ENCODE measurements at places on chromosomes 13 and 19.

GRCh38 chr13:40772765-40773473 lies 1.9 kb upstream of the MRPS31 start:
- no peak for DNase-seq

DNA sequence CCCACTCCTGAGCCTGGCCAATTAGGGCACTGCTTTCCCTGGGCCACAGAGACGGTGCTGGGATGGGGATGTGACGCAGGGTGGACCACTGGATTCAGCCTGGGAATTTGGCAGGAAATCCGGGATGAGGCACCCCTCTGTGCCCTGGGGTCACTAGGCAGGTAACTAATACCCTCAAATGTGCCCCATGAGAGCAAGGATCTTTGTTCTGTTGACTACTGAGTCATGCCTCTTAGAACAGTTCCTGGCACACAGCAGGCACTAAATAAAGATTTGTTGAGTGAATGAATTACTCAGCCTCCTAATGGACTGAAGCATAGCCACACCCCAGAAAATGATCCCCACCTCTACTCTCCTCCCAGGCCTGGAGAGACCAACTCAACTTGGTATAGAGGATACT lies 15.9 kb downstream of the OPA3 start:
- no peak for DNase-seq

GRCh38 chr13:99192480-99192879 lies 8.2 kb upstream of the UBAC2 start:
- no peak for DNase-seq

DNA sequence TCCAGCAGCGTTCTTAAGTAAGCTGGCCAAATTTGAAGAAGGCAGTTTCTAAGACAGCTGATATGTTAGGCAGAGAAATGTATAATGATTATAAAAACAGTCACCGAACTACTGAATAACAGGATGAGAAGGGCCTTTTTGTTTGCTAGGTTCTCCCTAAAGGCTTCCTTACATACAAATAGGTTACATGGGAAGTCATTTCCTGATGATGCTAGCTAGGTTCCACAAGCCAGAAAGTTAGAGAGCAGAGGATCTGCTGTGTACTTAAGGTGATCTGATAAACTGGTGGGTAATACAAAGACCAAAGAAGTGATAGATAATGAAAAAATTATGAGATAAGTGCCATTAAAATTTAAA lies 139.7 kb downstream of the VWA8 start:
- DNase-seq: no peak

- DNase-seq: no peak
Measured at GRCh38 chr13:59088716-59089115, 1075.0 kb downstream of the DIAPH3 start.

DNA sequence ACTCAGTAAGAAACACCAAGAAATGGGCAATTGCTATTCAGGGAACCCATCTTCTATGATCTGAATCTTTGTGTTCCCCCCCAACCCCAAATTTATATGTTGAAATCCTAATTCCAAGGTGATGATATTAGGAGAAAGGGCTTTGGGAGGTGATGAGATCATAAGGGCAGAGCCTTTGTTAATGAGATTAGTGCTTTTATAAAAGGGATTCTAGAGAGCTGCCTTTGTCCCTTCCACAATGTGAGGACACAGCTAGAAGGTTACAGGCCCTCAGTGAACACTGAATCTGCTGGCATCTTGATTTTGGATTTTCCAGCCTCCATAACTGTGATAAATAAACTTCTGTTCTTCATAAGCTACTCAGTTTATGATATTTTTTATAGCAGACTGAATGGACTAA lies 376.0 kb downstream of the DIAPH3 start:
- no peak for DNase-seq

DNA sequence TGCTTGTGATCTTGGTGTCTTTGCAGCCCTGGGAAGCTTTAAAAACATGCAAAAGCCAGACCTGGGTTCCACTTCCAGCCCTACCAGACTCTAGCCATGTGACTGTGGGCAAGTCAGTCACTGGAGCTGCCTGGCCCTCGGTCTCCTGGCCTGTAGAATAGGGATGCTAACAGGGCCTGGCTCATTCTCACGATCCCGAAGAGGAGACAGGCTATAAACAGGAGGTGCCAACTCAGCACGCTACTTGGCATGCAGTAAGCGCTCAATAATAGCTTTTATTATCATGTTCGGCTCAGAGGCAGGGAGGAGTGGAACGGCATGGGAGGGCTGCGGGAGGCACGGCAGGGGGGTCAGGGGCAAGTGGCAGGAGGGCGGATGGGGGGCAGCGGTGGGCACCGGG lies 1.7 kb downstream of the CTXN1 start:
- DNase-seq: no peak

DNA sequence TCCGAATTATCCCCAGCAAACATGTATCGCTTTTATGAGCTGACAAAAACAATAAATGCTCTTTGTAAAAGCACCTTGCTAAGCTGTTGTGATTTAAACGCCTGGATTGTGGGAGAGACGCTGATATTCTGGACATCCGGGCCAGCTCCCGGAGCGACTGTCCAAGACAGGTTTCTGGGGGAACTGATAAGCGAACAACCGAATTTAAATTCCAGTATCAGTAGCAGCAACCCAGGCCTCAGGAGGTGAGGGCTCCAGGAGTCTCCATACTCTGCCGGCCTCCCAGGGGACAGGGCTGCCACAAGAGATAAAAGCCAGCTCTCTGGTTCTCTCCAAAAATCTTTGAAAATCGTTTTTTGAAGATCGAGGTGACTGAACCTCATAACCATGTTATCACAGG lies 50.3 kb upstream of the VSTM2B start:
- DNase-seq: no peak

DNA sequence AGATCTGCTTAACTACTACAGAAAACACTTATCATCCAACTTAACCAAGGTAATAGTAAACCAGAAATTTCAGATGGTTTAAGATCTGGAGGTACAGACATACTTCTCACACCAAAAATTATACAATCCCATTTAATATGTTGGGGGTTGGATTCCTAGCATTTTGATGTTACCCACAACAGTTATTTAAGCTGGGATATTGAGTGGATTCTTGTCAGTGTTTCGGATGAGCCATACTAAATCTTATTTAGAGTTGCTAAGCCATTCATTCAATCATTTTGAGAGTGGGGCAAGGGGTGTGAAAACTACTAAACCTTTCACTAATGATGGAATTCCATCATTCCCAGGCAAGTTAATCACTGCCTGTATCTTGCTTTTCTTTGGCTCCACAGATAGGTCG lies 40.6 kb downstream of the KATNAL1 start:
- DNase-seq: no peak

Data from activated CD8-positive, alpha-beta memory T cell treated with anti-CD3 and anti-CD28 coated beads for 1 hour (primary cell).